ENCODE measurements at places on chromosomes 3 and 15.

GRCh38 chr3:143083781-143084180 is 35.8 kb upstream of the CHST2 start:
- no peak for DNase-seq

DNA sequence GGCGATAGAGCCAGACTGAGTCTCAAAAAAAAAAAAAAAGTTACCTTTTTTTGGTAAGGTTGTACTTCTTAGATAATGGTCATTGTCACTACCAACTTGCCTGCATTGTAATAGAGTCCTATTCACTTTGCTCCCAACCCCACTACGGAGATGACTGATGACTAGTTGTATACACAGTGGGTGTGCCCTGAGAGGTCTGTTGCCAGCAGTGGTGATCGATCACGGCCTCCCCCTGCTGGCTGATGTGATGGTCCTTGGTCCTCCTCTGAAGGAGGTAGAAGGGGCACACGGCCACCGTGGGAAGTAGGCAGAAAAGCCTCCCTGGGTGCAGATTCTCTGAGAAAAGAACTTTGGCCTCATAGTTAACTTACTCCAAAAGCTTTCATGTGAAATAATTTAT is 10.7 kb downstream of the GCNT3 start:
- no peak for DNase-seq

DNA sequence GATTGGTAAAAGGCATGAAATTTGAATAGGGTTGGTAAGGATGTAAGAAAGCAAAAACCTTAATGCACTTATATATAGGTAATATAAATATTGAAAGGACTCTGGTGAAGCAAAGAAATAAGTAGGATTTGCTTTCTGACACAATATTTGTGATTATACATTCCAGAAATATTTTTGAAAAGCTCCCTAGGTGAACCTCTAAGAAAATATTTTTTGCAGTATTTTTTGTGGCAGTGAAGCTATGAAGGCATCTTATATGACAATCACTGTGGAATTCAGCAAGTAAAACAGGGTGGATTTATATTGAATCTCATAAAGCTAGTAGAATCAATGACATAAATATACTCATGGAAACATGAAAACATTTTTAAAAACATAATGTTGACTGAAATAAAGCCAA is 119.6 kb upstream of the EPHA3 start:
- DNase-seq = no peak

DNA sequence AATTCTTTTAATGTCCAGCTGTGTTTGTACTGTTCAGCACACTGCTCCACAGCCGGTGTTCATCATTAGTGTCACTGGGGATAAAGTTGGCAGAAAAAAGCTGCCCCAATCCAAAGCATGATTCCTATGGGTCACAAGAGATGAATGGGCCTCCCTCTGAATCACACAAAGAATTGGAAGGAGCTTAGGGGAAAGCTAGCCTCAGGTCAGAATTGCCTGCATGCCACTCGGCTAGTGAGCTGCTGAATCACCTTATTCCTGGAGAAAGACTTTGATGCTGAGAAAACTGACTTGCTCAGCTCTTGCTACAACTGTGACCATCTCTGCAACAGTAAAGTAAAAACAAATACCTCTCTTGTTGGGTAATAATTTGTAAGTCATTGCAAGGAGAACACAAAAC is 3.5 kb downstream of the CCK start:
- no peak for DNase-seq

DNA sequence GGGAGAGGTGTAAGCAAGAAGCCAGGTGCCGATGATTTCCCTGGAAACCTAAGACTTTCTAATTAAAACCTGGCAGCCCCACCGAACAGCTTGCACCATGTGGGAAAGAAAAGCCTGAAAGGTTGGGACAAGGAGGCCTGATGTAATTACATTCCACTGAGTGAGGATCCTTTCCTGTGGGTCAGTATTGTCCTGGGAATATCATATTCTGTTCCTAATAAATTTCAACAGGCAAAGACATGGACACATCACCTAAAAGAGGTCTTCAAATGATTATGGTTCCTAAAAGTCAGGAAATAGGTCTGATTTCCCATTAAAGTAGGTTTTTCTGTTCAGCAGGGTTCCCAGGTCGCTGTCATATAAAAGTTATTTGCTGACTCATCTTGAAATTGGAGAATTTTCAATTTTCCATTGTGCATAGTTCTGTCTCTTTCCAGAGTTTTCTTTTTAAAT is 58.5 kb downstream of the DUT start:
- no peak for DNase-seq

DNA sequence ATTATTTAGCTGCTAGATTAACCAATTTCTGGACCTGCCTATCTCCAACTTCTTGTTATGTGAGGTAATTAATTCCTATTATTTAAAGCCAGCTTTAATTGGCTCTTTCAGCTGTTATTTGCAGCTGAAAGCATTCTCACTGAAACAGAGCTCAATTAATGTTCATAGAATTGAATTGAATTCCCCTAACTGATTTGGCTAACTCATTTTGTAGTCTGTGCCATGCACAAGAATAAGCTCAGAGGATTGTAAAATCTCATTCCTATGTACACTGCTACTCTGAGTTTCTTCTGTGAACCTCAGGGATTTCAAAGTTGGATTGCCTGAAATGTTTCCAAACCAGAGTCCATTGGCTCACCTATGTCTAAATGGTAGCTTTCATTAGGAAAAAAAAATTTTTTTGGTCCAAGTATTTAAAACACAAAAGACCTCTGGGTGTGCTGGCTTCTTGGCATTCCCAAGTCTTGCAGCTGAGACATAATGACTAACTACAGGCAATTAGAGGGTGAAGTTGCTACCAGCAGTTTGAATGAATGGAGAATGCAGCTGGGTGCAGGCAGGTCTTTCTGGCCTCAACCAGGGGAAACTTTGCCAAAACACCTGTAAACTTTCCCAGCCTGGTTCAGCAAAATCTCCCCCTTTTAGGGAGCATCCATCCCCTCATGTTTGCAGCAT is 134.3 kb downstream of the EDEM1 start:
- DNase-seq = no peak

- DNase-seq = no peak
Measured at GRCh38 chr3:157066335-157067098, 93.4 kb downstream of the CCNL1 start.

- DNase-seq = no peak
Measured at GRCh38 chr3:71722693-71723092, 2.5 kb downstream of the EIF4E3 start.
